NCI-H774 (cell line): ENCODE measurements at places on chromosomes 3 and 15.

GRCh38 chr15:31552482-31553099 lies 226.0 kb downstream of the KLF13 start:
- DNase-seq, result no peak

GRCh38 chr3:16090024-16090423 lies 84.5 kb upstream of the GALNT15 start:
- DNase-seq, result no peak

DNA sequence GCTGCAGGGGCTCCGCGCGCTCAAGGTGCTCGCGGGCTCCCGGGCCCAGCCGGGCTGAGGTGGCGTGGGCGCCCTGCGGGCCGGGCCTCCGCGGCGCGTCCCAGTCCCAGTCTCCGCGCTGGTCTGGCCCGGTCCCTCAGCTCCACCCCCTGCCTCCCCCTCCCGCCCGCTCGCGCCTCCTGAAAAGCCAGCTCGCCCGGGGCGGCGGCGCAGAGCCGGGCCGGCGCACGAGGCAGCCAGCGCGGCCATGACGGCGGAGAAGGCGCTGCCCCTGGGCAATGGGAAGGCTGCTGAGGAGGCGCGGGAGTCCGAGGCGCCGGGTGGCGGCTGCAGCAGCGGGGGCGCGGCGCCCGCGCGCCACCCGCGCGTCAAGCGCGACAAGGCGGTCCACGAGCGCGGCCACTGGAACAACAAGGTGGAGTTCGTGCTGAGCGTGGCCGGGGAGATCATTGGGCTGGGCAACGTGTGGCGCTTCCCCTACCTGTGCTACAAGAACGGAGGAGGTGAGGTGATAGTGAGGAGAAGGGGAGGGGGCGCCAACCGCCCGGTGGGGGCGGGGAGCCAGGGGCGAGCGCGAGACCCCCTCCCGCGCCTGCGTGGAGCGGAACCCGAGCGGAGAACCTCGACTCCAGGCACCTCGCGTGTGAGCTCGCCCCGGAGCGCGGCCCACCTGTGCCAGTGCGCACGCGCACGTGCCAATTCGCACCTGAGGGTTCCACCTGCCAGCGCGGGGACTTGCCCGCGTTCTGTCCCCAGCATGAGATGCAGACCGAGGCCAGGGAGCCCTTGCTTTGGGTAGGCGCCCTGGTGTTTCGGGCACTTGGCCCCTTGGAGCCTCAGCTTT lies at the start of gene SLC6A11:
SLC6A11 (plus strand) TSS at position 210 of the 844 bp plus-strand sequence; CDS start at position 248, 38 bp downstream.
- no peak for DNase-seq

DNA sequence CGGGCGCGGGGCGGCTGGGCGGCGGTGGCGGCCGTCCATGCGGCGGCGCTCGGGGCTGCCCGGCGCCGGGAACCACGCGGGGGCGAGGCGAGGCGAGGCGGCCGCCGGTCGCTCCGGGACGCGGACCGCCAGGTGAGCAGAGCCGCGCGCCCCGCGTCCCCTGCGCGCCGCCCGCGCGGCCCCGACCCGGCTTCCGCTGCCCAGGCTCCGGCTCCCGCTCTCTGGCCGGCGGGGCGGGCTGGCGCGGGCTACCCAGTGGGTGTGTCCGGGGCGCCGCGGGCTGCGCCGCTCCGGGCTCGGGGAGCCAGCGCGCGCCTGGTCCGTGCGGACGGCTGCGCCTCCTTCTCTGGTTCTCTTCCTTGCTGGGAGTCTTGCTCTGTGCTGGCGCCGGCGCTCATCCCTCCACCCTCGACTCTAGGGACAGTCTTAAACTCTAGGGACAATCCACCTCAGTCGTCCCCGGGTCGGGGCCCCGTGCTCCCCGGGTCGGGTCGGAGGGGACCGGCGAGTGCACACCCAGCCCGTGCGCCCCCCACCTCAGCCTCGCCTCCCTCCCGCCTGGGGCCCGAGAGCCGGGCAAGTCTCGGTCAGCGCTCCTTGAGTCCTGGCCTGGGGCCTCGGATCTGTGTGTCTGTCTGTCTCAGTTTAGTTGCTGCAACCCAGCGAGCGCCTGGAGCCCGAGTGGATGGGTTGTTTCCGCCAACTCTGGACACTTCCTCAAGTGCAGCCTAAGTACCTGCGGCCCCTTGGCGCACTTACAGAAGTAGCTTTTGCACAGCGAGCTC lies 488 bp downstream of the THSD4 start:
- DNase-seq, result peak; percentile 35

- DNase-seq, result no peak
Observed at GRCh38 chr3:105938101-105938500, 69.3 kb upstream of the CBLB start.

DNA sequence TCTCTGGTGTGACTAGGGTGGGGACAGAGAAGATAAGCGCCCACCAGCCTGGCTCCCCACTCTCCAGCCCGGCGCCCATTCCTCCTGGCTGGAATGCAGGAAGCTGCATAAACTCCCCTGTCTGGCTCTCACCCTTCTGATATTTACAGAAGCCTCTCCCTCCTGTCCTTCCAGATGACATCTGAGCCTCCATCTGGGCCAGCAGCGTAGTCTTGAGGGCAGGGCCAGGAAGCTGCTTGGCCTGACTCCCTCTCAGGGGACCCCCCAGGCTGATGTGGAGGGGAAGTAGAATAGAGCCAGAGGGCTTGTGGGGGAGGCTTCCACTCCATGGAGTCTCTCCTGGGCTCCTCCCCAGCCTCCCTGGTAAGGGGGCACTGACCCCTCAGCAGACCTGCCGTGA lies 49.9 kb downstream of the LINGO1 start:
- DNase-seq, result no peak

- DNase-seq, result no peak
Observed at GRCh38 chr15:33124811-33125210, 69.7 kb downstream of the FMN1 start.

DNA sequence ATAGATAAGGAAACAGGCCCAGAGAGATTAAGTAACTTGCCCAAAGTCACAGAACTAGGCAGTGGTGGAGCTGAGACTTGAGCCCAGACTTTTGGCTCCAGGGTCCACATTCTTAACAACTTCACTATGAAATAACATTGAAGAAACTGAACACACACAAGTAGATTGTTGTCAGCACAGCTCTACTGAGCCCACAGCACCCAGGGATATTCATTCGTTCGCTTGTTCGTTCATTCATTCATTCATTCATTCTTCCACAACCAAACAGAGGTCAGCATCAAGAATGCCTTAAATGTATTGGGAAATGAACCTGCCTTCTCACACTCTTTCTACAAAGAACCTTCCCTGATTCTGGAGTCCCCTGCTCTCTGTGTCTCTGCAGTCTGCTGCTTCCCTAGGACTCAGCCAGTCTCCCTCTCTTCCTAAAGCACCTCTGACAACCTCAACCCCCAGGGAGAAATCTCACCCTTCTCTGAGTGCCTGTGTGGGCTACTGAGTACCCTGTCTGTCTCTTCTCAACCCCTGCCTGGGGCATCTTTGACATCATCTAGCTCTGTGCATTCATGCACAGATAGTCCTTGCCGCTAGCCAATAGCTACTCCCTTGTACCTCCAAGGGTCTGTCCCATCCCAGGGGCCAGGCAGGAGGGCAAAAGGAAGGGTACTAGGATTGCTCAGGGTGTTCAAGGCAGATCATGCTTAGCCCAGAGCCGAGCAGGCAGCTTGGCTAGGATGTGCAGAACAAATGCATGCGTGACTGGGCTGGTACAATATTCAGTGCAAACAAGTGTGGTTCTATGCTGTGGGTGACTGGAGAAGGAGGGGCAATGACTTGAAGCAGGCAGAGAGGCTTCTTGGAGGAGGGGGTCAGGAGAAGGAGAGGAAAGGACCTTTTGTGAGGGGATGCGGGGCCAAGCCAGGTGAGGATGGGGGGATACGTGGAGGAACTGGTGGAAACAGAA lies 3.4 kb downstream of the LINGO1 start:
- DNase-seq, result no peak

DNA sequence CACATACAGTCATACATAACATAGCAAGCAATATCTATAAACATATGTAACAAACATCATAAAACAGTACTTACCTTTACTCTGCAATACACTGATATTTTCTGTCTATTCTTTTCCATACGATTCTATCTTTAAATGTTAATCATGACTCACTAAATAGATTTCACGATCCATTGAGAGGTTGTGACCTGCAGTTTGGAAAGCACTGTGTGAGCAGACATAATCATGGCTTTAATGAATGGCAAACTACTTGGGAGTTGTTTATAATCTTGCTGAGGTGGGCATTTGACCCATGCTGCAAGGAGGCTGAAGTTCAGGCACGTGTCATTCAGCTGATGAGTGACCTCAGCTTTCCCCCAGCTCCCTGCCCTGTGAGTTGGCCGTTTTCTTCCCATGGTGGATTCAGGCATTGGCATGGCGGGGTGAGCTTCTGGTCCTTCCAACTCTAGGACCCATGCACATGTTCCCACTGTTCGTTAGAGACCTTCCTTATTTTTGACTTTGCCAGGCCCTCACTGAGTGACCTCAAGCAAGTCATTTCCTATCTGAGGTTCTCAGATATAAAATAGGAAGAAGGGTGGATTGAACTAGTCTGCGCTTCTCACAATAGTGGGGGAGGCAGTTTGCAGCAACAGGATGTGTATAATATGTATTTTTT lies 41.7 kb downstream of the PAQR5 start:
- DNase-seq, result no peak

GRCh38 chr15:67743558-67743957 lies 81.8 kb upstream of the SKOR1 start:
- no peak for DNase-seq

DNA sequence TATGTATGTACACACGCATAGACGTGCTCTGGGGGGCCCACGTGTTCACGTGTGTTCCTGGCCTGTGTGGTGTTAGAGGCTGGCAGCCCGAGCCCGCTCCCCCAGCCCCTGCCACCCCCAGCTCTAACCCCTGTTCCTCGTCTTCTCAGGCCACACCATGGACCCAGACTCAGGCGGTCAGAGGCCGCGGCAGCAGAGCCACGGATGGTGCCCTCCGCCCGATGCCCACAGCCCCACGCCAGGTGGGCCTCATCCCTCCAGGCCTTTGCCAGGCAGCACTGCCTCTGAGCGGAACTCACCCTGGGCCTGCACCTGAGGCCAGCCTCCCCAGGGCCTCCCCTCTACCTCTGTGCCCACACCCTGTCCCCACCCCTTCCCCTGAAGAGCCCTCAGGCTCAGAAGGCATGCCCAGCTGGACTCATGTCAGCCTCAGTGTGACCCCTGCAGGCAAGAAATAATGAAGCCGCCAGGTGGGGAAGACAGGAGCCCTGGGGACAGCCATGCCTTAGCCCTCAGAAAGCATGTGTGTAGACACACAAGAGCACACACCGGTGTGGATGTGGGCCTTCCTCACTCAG lies 16.4 kb upstream of the GNAT1 start:
- DNase-seq, result no peak

- DNase-seq, result no peak
Observed at GRCh38 chr3:101941318-101942040, 92.2 kb downstream of the NFKBIZ start.

DNA sequence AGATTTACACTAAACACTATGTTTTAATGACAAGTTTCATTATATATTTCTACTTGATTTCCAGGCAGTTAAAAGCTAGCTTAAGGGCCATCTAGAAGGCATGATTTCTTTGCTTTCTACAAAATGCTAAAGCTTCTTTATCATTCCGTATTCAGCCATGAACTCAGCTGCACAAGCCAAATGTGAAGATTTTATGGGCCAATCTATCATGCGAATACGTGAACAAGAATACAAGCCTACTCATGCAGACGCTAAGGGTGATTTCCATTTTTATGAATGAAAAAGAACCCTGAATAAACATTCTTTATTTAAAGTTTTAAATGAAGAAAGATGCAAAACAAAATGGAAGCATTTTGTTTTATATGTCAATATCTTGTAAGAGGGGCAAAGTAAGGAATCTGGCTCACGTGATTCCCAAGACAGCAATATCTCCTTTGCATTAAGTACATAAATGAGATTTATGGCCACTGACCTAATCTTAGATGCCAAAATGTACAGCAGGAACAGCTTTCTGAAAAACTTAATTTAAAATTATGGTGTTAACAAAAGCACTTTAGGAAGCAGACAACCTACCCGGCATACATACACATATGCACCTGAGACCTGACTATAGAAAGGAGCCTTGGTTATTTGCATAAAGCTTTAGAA lies 215.8 kb downstream of the DPH6 start:
- DNase-seq, result no peak

DNA sequence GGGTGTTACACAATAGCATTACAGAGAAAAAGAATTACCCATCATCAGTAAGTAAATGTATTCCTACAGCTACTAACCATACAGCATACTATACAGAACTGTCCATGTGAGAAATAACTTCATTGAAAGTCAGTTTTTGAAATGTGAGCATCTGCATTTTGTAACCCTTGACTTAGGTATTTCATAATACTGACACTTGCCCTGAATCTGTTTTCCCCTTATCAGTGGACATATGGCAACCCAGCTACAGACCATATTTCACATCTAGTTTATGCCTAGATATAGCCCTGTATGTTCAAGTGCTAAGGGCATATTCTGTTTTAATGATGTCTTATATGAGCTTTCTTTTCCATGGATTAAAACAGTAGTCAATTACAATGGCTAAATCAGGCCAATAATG lies 297.6 kb downstream of the TBC1D5 start:
- DNase-seq, result no peak

- DNase-seq, result no peak
Observed at GRCh38 chr3:65939801-65940246, 98.9 kb downstream of the MAGI1 start.

DNA sequence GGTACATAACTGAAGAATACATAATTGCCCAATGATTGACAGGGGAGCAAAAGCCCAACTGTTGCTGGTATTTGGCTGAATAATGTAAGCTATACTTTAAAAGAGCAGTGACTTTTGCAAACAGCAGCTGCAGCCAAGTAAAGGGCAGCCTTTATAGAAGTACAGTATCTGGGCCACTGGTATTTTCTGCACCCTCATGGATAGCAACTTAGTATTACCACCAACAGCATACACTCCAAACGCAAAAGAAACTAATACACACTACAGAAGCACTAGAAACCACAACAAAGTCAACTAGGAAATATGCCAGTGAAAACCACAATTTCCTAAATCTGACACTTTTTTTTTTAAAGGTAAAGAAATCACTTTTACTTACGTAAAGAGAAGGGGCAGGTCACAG lies 206.1 kb downstream of the TIGIT start:
- DNase-seq, result no peak

GRCh38 chr3:58234516-58234931 lies 3.1 kb upstream of the ABHD6 start:
- no peak for DNase-seq

DNA sequence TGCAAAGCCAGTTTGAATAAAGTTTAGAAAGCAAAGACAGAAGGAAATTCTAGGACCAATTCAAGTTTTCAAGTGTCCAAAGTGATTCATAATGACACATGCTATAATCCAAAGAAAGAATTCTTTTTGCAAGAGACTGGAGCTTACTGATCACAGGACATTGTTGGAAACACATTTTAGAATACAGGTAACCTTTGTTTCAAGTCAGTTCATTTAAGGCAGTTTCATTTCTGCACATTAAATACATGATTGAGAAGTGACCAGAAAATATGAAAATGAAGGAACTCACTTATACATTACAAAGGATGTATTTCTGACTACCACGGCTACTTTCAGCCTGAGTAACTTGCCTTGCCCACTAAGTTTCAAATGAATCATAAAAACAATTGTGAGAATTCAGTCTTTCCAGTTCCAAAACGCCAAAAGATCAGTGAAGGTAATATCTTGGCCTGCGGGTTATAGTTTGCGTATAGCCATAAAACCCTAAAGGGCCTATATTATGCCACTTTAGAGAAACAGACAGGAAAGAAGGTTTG lies 48.7 kb downstream of the PRICKLE2 start:
- DNase-seq, result no peak
